ENCODE measurements at places on chromosomes 16 and 17.

DNA sequence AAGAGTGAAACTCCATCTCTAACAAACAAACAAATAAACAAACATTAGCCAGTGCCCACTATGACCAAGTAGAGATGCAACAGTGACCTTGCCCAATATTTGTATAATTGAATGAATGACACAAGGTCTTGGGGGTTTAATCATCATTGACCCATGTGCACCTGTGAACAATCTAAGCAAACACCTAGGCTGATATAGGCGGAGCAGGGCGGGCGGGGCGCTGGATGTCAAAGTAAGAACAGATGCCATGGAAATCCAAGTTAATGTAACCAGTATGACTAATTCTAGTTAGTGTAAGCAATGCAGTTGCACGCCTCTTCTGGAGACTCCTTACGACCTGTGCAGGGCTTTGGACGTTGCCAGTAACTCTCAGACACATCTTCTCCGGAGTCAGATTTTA, 17.6 kb downstream of the RCVRN start:
- no peak for DNase-seq

GRCh38 chr17:4479982-4480751, 18.5 kb upstream of the SPNS2 start:
- no peak for DNase-seq

DNA sequence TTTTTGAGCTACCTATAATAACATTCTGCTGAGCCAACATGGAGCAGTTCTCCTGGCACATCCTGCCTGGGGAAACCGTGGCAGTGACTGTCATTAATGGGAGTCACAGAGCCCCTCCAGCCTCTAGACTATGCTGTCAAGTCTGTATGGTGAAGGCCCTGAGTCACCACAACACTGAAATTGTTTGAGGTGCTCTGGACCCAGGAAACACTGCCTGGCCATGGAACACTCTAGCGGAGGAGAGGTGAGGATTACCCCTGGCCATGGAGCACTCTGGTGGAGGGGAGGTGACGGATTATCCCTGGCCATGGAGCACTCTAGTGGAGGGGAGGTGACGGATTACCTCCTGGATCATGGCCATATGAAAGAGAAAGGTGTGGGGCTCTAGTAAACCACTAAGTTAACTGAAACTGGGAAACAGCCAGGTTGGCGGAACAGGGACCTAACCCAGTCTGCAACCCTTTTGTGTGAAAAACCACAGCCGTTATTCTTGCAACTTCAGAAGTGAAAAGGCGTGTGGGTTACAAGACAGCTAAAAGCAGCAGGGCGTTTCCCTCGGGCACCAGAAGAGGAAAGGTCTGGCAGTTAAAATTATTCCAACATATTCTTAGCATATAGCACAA, 156.7 kb downstream of the KCNJ12 start:
- DNase-seq, result no peak

- no peak for DNase-seq
Measured at GRCh38 chr17:36074365-36074764, 10.3 kb downstream of the CCL18 start.

- DNase-seq, result no peak
Measured at GRCh38 chr17:27518545-27519521, 62.6 kb downstream of the KSR1 start.

Data from epithelial cell of prostate (primary cell).